Activated CD4-positive, alpha-beta T cell treated with anti-CD3 and anti-CD28 coated beads, Interleukin-2, Interleukin-4, amounts not matched to agents 100 ng/mL and 50 ng/mL, durations not matched to agents 16 hours and 8 hours (primary cell): ENCODE measurements at places on chromosomes 11 and 22.

DNA sequence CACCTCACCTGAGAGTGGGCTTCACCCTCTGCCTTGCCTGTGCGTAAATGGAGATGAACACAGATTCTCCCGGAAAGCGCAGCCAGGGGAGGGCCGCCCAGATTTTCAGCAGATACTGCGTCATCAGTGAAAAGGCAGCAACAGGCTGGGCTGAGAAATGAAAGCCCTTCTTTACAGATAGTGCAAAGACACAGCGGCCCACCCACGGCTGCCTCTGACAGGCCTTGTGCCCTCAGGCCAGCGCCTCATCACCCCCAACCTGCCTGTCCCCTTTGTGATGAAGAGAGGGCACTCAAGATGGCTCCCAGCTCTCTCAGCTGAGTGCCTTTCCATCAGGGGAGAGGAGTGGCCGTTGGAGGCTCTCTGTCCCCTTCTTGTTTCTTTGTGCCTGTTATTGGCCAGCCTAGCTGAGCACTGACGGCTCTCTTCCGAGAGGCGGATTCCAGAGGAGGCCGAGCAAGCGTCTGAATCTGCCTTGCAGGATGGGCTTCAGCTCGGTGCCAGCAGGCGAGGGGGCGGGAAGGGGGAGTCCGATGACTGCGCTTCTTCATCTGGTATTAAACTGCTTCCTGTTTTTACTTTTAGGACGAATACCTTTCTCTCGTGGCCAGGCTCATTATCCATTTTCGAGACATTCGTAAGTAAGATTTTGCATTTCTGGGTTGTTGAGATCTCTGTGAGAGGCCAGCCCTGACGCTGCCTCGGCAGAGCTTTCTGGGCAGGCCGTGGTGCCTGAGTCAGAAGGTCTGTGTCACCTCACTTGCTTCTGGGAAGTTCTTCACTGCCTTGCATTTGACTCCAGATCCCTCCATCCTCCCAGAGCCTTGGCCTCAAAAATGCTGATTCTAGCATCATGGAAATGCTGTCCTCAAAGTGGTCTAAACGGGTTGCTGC is 43.7 kb downstream of the MED15 start:
- DNase-seq = peak; percentile 45

DNA sequence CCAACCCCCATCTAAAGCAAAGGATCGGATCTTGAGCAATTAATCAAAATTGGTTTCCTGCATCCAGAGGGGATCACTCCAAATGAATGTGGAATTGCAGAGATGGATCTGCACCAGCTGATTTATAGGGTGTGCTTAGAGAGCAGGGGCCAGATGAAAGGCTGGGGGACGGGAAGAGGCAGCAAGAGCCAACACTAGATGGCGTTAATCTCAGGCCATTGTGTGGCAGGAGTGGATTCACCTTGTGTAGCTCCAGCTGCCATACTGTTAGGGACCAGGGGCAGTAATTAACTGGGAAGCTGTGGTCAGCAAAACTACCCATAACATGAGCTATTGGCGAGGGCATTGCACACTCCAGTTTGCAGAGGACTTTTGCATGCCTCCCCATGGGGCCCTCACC is 35.6 kb downstream of the SERPINH1 start:
- peak; percentile 22 for DNase-seq

- no peak for DNase-seq
Observed at GRCh38 chr22:20970939-20971657, 4.0 kb downstream of the AIFM3 start.

DNA sequence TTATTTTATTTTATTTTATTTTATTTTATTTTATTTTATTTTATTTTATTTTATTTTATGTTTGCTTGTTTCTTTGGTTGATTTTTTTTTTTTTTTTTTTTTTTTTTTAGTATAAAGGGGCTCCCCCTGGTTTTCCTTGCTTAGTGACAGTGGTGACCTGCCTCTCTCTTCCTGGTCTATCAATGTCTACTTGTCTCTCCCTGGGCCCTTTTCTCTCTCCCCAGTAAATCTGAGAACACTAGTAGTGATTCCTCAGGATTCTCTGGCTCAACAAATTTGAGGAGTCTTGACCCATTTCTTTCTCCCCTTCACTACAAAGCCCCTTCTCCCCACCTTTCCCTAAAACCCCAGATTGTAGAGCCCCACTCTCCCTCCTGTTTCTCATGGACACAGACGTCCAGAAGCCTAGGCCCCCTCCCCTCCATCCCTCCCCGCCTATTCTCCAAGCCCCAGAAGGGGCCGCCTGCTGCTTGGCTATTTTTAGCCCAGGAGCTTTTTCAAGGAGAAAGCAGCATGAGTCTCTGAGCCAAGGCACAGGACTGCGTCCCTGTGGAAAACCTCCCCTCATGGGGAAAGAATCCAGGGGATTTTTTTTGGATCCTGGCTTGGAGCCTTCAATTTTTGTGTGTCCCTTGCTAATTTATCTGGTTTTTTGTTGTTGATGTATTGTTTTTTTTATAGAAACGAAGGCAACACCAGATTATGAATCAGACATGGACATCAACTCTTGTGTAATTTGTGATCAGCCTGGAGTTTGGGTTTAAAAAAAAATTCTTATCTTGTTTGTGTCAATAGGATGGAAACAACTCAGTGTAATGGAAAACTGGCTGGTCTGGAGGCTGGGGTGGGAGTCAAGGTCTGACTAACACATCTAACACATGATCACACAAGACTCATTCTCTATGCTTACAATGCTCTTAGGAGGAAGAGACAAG is 17.5 kb upstream of the ACCSL start:
- DNase-seq = no peak

DNA sequence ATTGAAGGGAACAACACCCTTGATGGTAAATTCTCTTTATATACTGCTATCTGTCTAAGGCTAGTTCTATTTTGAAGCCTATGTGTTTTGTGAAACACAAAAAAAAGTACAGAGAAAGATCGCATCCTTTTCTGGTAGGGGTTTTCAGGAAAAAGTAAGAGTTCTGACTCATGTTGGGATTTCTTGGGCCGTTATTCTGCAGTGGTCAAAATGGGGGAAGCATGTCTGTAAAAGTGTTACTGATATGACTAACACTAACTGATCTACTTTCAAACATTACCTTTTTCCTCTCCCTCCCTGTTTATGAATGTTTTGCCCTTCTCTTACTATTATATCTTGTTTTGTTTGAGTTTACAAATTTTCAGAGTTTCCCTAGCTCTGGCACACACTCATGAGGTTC is 53.9 kb downstream of the CTNND1 start:
- peak; percentile 51 for DNase-seq

DNA sequence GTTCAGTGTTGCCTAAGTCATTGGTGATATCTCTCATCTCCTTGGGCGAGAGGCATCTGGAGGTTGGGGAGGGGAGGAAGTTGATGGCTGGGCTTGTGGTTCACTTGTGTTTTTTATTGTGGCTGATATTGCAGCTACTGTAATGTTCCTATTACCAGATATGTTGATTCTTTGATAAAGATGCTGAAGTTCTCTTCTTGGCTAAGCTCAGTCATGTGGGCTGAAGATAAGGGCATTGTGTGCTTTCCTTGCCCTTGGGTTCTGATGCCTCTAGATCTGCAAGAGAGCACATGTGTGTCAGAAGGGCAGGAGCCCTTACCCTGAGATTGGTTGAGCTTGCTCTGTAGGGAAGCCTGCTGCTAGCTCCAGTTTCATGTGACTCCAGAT is 12.0 kb downstream of the STX3 start:
- DNase-seq = no peak

DNA sequence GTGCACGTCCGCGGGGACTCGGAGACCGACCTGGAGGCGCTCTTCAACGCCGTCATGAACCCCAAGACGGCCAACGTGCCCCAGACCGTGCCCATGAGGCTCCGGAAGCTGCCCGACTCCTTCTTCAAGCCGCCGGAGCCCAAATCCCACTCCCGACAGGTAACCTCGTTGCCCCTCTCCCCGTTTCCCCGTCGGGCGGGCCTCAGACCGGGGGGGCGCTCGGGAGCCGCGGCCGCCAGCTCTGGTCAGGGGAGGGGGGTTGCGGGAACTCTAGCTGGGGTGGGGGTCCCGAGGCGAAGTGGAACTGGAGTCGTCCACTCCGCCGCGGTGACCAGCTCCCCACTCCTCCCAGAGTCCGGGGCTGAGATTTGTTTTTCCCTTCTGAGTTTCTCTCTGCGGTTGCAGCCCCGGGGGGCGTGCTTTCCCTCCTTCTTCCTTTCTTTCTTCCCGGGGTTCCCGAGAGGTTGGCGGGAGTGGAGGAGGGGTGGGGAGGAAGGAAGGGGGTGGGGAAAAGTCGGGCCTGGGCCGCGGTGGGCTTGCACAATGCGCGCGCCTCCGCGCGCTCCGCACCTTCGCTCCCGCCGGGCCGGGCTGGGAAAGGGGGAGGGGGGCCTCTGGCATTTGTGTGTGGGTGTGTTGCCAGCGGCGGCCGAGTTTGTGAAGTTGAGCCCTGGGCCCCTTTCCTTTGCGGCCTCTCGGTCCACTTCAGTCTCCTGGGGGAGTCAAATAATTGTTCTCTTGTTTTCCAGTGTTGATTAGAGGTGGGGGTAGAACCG is 952 bp downstream of the YAP1 start:
- no peak for DNase-seq

DNA sequence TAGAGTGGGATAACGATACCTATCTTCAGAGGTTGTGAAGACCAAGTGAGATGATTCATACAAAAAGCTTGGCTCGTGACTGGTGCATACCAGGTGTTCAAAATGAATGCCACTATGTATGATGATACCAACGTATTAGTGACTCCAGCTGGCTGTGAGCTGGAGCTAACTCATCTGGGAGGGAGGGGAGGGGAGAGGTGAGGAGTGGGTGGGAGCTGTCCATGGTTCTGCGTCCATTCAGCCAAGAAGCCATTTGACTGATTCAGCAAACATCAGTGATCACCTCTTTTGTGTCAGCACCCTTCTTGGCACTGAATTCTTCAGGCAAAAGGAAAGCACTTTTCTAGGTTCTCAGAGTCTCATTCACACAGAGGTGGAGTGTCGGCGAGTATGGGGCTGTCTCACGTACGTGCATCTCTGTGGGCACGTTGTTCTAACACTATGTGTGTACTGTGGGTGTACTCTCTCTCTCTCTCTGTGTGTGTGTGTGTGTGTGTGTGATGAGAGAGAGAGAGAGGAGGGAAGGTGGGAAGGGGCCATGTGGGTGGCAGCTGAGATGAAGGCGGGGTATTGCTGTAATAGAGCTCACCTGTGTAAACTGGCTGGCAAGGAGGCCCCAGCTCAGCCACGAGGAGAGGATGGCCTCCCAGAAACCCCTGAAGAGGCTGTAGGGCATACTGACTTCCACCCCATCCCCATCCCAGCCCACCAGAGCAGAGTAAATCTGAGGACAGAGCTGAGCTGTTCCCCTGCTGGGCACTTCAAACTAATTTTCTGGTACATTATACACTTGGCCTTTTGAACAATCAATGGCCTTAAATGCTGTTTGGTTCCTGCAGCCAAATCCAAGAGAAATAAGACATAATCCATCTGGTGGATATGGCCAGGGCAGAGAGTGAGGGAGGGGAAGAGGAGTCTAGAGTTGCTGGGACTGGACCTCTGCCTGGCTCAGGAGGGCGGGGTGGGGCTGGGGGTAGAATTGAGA is 96.1 kb upstream of the THY1 start:
- DNase-seq = no peak

GRCh38 chr22:23609983-23610781 is 21.9 kb downstream of the DRICH1 start:
- peak; percentile 17 for DNase-seq

DNA sequence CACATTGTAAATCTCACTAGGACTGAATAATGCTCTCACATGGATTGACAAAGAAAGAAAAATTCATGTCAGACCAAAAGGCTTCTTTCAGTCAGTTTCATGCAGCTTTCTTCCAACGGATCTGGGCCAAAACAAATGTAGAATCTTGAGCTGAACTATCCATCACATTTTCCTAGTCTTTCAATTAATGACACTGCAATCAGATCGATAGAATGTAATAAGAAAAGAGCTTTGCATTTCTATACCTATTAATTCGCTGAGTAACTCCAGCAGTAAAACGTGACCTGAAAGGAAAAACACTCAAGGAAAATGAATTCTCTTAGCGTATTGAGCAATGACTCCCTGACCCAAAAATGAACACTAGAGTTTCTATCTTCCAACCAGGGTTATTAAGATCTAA is 194.8 kb upstream of the BLID start:
- DNase-seq = no peak

- DNase-seq = no peak
Observed at GRCh38 chr22:44822534-44822933, 70.2 kb downstream of the ARHGAP8 start.

- no peak for DNase-seq
Observed at GRCh38 chr11:2997406-2997805, 5.3 kb upstream of the NAP1L4 start.

- DNase-seq = no peak
Observed at GRCh38 chr22:22943521-22944267, 56.1 kb downstream of the IGLL5 start.

GRCh38 chr11:118274186-118274585 is 10.1 kb upstream of the MPZL2 start:
- no peak for DNase-seq

- no peak for DNase-seq
Observed at GRCh38 chr11:81246941-81247340, 1486.7 kb downstream of the FAM181B start.

- peak; percentile 50 for DNase-seq
Observed at GRCh38 chr11:86869966-86870570, 69.7 kb downstream of the PRSS23 start.

DNA sequence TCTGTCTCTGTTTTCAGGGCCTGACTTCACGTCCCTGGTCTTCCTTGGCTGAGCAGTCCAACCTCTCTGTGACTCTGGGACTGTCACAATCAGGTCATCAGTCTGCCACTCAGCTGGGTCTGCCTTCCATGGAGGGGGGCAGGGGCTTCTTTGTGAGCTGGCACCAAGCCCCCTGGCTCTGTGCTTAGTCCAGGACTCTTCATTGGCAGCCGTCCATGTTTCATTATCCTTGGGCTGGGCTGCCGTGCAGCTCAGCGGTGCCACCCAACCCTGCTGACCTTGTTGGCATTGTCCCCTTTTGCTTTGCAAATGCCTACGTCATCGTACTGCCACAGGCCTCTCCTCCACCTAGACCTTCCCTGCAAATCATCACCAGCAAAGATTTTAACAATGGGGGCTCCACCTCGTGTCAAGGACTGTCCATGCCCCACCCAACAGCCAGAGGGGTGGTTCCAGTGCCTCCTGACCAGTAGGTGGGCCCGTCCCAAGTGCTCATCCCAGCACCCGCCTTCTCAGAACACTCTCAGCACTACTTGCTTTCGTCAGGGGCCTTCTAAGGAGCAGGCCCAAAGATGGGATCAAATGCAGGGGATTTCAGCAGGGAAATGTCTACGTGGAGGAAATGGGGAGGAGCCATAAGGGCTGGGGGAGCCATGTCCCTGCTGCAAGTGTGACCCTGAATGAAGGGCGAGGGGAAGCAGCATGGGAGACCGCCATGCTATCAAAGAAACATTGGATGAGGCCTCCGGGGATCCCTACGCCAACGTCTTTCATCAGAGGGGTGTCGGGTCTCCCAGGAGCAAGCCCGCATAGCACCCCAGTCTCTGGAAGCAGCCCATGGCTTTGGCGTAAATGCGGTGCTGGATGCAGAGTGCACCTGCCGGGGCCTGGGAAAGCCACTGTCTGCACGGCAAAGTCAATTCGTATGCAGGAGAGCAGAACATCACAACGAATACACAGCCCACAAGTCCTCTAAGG is 18.2 kb downstream of the KRTAP5-6 start:
- DNase-seq = no peak
